Activated CD8-positive, alpha-beta memory T cell treated with anti-CD3 and anti-CD28 coated beads for 24 hours (primary cell): ENCODE measurements at places on chromosomes 12 and 14.
A peak's percentile ranks its signal among the peaks of the same experiment; 100 is the strongest.

GRCh38 chr12:32569259-32569658 is 109.8 kb upstream of the DNM1L start:
- DNase-seq, result no peak

- no peak for DNase-seq
Observed at GRCh38 chr14:32009976-32010581, 67.0 kb upstream of the ARHGAP5 start.

GRCh38 chr14:47674148-47674542 is 1.3 kb downstream of the MDGA2 start:
- no peak for DNase-seq

DNA sequence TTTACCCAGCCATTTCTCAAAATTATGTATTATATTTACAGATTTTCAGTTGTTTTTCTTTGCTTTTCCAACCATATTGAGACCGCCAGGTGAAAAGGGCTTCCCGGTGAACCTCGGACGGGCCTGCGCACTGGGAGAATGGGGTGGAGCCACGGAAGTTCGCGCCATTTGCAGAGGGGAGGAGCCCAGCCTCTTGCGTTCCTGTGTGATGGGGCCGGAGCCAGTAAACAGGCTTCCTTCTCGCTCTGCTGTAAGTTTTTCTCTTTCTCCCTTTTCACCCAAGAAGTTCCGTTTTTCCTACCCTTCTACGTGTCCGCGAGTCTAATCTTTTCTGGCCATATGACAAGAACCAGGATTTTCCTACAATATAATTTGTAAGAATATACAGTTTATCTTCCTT is 1108.8 kb upstream of the SEL1L start:
- no peak for DNase-seq

DNA sequence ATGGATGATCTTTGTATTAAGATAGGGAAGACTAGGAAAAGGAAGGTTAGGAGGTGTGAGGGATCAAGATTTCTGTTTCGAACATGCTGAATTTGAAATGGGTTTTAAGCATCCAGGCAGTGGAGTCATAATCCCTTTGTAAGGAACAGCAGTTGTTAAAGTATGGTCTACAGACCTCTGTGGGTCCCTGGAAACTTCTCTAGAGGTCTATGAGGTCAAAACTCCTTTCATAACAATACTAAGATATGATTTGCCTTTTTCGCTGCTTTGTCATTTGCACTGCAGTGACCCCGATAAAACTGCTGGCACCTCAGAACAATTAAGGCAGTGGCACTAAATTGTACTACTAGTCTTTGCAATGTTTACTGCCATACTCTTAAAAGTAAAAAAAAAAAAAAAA is 1.5 kb downstream of the RAD51AP1 start:
- no peak for DNase-seq

DNA sequence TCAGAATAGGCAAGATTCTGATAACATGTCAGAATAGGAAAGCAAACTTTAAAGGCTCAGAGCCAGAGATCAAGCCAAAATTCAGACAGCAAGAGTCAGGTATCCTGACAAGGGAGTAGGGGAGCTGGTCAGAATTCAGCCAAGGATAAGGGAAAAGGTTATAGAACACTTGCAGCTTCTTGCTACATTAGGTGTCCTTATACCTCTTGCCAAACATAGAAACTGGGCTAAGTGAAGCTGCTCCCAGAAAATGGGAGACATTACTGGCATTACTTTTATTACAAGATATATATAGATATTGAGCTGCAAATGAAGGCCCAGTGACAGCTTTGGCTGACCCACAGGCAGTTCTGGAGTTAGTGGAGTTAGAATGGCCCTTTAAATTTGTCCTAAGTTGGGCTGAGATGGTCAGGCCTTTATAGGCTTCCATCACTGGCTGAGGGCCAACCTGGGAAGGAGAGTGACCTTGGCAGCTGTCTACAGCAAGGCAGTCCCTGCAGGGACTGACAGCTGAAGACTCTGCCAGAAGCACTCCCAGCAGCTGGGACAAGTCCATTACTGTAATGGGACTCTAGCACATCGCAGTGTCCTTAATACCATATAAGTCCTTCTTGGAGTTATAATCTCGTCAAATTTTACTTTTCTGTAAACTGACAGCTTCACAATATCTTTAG is 83.0 kb downstream of the LRRC9 start:
- DNase-seq, result no peak

GRCh38 chr12:18242380-18243089 is 18.8 kb upstream of the PIK3C2G start:
- DNase-seq, result no peak

DNA sequence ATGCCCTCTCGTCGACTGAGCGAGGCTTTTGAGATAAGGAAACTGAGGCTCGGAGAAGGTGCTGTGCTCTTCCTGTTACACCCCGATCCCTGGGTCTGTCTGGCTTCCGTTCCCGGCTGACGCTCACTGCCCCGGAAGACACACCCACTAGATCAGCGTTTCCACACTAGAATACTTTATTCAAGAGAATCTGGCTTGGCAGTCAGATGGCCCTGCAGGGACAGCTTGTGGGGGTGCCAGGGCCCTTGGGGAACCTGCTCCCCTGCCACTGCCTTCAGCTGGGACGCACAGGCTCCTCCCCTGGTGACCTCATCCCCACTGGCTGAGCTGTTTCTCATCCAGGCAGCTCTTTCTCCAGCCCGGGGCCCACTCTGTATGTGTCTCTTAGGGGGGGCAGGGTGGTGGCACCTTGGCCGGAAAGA is 13.7 kb downstream of the PGF start:
- DNase-seq, result peak; percentile 83

- DNase-seq, result no peak
Observed at GRCh38 chr14:44963775-44964380, 1.9 kb downstream of the TOGARAM1 start.

GRCh38 chr14:61090432-61091216 is 109.6 kb downstream of the SLC38A6 start:
- DNase-seq, result no peak

DNA sequence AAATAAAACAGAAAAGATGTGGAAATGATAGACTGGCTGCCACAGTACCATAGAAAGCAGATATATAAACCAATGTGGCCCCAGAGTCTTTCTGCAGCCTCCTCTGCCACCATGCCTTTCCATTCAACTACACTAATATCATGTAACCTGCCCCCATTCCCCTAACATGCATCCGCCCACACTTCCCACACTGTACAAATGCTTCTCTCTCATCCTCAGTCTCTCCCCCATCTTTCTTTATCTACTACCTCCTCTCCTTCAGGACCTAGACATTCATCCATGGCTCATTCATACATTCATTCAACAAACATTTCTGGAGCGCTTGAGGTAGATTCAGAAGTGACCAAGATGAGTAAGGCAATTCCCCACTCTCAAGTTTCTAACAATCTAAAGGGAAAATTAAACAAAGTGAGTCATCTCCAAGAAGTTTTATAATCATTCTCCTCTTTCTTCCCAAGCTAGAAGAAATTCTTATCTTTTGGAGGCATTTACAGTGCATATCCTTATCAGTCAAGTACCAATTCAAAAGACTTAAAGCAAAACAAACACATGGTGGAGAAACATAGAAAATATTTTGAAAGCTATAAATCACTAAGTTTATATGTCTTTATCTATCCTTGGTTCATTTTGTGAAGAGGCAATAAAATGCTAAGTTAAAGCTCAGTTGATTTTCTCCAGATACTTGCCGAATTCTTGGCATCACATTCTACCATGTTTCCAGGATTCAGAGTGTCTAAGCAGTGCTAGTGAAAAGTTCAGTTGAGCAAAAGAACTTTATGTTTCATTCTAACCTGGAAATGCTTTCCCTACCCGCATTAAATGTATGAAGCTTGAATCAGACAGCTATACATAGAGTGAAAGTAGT is 70.5 kb upstream of the FRMD6 start:
- DNase-seq, result no peak

GRCh38 chr12:121252712-121253345 is 42.9 kb downstream of the P2RX4 start:
- no peak for DNase-seq

DNA sequence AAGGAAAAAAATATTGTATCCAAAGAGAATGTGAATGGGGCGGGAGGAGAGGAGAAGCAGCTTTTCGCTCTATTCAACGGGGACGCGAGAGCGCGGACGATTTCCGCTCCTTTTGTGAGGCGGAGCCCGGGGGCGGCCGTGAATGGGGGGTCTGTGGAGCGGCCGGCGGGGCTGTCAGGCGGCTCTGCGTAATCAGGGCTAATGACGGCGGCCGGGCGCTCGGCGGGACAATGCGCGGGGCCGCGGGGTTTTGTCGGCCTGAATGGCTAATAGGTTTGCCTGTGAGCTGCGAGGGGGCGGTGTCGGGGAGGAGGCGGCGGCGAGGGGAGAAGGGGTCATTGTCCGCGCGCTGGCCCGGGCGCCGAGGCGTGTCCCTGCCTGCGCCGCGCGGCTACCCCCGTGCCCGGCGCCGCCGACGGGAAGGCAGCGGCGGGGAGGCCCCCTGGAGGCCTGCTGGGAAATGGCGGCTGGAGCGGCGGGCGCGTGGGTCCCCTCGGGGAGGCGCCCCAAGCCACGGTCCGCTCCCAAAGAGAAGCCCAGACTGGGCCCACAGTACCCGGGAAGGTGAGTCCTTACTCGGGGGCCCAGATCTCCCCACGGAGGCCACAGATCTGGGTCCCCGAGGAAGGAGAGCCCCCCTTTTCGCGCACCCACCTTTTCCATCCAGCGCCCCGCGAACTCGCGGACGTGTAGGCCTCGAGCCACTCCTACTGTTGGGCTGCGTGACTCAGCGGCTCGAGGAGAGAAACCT is 6.0 kb downstream of the SIX6 start:
- DNase-seq, result peak; percentile 58

GRCh38 chr12:3565985-3566384 is 75.0 kb downstream of the PRMT8 start:
- no peak for DNase-seq

GRCh38 chr12:131918311-131919050 is 10.6 kb upstream of the PUS1 start:
- DNase-seq, result no peak

DNA sequence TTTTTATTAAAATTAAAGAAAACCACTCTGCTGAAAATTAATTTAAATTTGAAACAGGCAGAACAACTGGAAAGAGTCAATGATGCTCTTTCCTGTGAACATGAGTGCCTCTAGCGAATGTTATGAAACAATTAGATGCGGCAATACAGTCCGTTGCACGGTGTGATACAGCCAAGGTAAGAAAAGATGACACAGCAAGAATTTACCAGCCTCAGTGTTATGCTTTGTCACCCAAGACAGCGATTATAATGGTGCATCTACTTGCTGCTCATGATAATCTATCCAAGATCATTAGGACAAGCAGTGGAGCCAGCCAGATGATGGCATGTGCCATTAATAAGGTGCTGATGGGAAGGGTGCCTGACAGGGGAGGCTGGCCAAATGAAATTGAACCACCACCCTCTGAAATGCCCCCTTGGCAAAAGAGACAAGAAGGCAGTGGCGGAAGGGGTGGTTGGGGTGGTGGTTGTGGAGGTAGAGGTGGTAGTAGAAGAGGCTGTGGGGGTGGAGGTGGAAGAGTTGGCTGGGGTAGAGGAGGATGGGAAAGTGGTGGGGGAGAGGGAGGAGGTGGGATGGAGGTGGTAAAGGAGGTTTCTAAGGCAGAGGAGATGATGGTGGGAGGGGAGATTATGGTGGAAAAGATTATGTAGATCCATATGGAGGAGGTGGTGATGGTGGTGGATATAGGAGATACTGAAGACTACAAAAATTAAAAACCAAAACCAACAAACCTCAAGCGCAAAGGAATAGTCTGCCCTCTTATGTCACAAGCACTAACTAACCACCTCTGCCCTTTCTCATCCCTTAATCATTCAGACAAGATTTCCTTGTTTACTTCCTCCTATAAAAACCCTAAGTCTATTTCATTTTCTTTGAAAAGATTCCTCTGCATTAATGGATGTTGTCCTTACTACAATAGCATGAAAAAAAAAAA is 4.0 kb upstream of the RESF1 start:
- no peak for DNase-seq

DNA sequence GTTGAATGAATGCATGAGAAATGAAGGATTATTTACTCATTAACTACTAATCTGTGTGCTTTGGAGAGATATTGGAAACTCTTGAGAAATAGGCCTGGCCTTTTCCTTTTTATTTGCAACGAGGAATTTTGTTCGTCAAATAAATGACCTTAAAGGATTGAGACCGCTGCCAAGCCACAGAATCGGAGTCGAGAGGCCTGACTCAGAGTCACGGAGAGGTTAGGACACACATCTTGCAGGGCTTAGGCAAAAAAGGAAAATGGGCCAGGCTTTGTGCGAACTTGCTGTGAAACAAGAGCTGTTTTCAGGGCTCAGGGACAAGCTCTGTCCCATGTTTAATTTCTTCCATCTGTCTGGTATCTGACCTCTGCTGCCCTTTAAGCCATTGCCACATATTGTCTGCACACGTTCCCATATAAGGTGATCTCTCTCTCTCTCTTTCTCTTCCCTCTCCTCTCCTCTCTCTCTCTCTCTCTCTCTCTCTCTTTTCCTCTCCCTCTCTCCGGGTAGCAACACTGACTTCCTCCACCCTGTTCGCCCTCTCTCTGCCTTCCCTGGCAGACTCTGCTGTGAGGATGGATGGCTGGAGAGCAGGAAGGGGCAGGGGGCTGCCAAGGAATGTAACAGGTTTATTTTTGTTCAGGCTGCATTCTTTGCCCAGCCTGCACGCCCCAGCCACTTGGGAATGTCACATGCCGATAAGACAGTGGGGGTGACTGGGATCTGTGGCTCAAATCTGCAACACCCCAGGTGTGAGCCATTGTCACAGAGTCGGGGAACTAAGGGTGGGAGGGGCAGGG is 14.9 kb upstream of the IFT81 start:
- no peak for DNase-seq
